ENCODE measurements at places on chromosomes 7 and 10.

GRCh38 chr7:36117203-36117840 lies 35.7 kb upstream of the EEPD1 start:
- no peak for DNase-seq

DNA sequence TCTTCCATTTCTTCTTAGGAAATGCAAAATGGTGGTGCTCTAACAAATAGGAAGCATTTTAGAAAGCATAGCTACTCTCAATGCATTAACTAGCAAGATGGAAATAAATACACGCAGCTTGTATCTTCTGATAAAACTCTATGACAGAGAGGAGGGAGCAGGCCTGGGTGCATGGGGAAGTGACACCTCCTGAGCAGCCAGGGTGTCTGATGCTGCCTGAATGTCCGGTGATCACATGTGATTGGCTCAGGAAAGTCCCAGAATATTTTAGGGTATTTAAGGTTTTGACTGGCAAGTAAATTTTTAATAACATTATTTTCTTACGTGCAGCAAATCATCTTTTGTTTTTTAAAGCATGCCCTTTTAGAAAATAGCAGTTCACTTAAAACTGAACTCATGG lies 261.0 kb upstream of the KLF6 start:
- no peak for DNase-seq

DNA sequence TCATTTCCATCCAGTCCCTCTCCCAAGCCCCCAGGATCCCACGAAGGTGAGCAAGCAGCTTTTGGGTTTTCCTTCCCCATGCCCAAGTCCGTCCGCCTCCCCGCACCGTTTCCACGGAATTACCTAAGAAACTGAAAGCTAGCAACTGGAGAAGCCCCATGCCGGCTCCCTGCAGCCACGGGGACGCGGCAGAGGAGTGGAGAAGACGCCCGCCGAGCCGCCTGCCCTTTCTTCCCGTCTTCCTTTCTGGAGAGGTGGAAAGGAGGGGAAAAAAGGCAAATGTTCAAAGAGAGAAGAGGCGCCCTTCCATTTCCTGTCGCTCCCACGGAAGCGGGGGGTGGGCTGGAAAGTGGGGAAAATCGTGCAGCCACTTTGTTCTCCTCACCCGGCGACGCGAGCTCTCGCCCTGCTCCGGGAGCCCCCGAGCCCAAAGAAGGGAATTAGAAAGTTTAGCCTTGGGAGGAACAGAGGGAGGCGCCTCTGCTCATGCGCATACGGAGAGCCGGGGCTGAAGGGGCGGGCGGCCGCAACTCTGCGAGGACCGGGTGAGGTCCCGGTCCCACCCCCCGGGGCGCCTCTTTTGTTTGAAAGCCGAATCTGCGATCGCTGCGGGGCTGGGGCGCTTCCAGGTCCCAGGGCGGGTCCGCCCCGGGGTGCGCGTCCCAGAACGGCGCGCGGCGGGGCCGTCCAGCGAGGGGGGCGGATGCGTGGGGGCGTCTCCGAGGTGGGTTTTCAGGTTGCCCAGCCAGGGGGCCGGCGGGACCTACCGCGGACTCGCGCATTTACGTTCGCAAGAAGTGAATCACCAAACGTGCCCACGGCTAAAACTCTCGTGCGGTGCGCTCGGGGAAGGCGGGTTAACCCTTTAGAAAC lies at the start of gene LAMB1:
Gene LAMB1, minus strand, starts transcription at position 436 of the 873 bp plus-strand sequence. Its CDS starts 276 bp downstream, at position 160.
- no peak for DNase-seq

DNA sequence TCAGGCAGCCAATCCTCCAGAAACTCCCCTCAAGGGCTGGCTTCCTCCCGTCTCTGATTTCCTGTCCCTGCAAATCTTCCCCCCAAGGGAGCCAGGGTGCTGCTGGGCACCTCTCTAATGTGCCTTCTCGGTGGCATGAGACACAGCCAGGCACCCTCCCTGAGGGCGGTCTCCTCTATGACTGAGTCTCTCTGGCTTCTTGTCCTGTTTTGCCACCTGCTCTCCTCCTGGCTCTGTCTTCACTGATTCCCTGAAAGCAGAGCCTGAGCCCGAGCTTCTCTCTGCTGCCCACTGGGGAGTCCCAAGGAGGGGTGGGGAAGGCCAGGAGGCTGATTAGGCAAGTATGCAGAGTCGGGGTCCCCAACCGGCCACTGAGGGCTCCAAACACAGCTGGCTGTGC lies 60.4 kb upstream of the INSIG1 start:
- no peak for DNase-seq

DNA sequence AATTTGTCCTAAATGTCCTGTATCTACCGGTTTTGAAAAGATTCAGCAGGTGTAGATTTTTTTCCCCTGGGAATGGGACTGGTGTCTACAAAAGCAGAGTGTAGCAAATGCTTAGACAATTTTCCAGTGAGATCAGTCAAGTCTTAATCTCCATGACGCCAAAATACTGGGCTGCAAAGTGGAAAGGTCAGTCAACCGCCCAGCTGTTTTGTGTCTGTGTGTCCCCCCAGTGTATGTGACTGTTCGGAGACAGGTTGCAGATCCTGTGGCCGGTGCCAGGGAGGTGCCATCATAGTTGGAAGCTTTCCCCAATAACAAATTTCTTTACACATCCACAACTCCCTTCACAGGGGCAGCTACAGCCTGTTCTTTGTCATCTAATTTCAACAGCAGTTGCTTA lies 263.8 kb downstream of the ARHGAP12 start:
- no peak for DNase-seq

GRCh38 chr7:151631570-151631952 lies 111.9 kb upstream of the RHEB start:
- DNase-seq = peak; percentile 38

- DNase-seq = no peak
These were observed 125.3 kb downstream of the CHCHD3 start for GRCh38 chr7:132956556-132956955.

DNA sequence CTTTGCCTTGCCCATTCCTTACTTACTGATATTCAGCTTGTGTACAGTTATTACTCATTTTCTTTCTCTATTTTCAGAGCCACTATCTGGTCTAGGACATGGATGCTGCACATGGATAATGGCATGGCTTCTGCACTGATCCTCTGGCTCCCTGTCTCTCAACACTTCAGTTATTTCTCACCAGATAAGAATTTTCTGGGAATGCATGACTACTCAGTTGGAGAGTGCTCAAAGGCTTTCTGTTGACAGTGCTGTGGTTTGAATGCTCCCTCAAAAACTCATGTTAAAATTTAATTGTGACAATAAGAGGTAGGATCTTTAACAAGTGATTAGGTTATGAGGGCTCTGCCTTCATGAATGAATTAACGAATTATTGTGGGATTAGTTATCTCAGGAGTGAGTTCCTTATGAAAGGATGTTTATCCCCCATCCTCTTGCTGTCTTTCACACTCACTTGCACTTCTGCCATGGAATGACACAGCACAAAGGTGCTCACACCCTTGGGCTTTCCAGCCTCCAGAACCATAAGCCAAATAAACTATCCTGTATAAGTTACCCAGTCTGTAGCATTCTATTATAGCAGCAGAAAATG lies 16.1 kb upstream of the PIK3CG start:
- no peak for DNase-seq

- no peak for DNase-seq
These were observed 31.1 kb upstream of the EZH2 start for GRCh38 chr7:148915211-148915610.

DNA sequence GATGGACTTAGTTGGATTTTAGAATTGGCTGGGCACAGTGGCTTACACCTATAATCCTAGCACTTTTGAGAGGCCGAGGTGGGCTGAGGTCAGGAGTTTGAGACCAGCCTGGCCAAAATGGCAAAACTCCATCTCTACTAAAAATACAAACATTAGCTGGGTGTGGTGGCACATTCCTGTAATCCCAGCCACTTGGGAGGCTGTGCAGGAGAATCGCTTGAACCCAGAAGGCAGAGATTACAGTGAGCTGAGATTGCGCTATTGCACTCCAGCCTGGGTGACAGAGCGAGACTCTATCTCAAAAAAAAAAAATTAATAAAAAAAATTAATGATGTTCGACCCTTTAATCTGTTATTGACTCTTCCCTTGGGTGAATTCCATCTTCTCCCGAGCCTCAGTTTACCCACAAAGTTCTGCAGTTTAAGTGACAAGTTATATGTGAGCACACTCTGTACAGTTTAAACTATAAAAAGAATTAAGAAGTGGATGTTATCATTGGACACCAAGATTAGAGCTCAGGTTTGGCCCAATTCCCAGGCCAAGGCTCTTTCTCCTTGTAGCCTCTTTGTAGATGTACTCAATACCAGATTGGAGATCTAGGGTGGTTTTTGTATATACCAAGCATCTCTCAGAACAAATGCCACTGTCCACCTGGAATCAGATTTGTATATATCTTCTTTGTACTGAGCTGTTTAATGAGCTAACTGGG lies 15.0 kb downstream of the KAT6B start:
- DNase-seq = no peak

DNA sequence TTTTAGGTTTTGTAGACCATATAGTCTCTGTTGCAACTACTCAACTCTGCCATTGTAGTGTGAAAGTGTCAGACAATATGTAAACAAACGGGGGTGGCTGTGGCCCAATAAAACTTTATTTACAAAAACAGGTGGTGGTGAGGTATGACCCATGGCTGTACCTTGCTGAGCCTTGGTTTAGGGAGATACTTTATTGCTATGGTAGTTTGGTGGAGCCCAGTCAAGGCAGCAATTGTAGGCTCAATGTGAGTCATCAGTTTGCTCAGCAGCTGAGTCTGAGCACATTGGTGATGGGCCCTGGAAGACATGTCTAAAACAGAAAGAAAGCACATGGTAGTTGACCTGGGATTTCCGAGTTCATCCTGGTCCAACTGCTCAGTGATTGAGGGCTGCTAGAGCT lies 242.5 kb downstream of the REEP3 start:
- no peak for DNase-seq

DNA sequence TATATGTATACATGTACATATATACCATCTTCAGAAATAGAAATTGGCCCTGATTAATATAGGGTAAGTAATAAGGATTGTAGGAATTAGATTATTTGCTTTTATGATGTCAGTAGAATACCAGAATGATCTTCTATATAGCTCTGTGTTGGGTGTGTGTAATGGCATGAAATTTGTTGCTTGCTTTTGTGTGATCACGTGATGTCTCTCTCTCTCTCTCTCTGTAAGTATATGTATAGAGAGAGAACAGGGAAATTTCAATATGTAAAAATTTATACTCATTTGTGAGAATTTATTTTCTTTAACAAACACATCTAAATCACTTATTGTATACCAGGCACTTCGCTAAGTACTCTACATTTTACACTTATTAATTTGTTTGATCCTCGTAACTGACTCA lies 272.7 kb downstream of the BICC1 start:
- DNase-seq = no peak

DNA sequence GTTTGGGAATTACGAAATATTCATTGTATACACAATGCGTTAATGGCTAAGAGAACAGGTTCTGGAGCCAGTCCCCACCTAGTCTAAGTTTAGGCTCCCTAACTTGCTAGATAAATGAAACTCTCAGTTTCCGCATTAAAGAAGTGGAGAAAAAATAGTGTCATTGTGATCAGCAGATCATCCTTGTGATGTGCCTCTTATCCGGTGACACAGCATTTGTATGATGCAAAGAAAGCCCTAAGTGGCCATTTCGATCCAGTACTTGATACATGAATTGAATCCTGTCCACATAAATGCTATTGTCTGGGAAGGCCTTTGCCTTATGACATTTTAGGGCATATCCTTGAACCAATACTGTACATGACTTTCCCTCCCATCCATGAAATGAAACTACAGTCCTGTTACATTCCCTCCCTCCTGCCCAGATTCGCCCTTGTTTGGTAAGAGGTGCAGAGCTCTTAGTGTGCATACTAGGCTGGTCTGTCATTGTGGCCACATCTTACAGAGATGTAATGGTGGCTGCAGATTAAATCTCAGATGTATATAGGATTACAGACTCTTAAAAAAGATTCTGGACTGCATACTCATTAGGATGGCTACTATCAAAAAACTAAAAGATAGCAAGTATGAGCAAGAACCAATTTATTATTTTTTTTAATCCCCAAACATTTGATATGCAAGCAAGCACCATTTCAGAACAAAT lies 80.9 kb downstream of the LRRC4 start:
- DNase-seq = no peak

DNA sequence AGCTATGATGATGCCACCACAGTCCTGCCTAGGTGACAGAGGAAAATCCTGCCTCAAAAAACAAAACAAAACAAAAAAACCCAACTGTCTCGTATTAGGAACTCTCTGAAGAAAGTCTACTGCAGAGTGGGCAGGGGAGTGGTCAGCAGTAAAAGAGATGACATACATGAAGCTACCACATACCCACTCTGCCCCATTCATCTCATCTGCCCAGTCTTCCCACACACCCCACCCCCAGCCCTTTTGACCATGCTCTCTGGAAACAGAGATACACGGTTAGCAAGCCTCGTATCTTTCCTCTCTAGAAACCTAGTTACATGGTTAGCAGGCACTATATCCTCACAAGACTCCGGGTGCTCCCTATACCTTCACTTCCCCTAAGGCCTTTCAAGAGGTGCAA lies 8.3 kb downstream of the SLC37A3 start:
- DNase-seq = no peak

- DNase-seq = no peak
These were observed 51.1 kb downstream of the TMEM209 start for GRCh38 chr7:130154131-130154500.

GRCh38 chr10:12431151-12432101 lies 82.1 kb downstream of the CAMK1D start:
- no peak for DNase-seq

GRCh38 chr7:120586571-120586970 lies 271.4 kb downstream of the TSPAN12 start:
- no peak for DNase-seq

DNA sequence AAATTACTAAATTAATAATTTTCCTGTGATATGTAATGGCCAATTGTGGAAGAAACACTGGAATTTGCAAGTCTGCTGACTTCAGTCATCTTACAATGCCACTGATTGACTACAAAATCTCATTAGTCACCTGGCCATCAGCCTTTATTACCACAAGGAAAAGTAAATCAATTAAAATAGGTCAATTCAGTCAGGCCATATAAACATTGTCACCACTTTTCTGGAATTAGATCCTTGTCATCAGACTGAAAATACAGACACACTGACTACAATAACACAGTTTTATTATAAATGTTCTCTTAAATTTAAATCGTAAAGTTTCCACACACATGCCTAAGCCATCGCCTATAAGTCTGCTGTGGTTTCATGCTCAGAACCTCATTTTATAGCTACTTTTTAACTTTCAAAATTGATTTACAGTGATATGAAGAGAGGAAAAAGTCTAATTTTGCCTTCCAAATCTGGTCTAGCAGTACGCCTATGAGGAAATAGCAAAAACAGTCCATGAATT lies 54.2 kb downstream of the RTKN2 start:
- no peak for DNase-seq

- DNase-seq = no peak
These were observed 36.5 kb downstream of the IL15RA start for GRCh38 chr10:5940807-5941218.

GRCh38 chr7:159280008-159280407 lies 135.3 kb upstream of the VIPR2 start:
- DNase-seq = no peak

- no peak for DNase-seq
These were observed 157.3 kb downstream of the CACNA2D1 start for GRCh38 chr7:82286096-82286797.

GRCh38 chr10:130489891-130490290 lies 353.7 kb downstream of the GLRX3 start:
- DNase-seq = no peak

Data from stimulated activated naive CD4-positive, alpha-beta T cell treated with Interleukin-2 at 50 U/mL for 16 hours (primary cell).